ENCODE measurements at places on chromosomes 12 and 14.

DNA sequence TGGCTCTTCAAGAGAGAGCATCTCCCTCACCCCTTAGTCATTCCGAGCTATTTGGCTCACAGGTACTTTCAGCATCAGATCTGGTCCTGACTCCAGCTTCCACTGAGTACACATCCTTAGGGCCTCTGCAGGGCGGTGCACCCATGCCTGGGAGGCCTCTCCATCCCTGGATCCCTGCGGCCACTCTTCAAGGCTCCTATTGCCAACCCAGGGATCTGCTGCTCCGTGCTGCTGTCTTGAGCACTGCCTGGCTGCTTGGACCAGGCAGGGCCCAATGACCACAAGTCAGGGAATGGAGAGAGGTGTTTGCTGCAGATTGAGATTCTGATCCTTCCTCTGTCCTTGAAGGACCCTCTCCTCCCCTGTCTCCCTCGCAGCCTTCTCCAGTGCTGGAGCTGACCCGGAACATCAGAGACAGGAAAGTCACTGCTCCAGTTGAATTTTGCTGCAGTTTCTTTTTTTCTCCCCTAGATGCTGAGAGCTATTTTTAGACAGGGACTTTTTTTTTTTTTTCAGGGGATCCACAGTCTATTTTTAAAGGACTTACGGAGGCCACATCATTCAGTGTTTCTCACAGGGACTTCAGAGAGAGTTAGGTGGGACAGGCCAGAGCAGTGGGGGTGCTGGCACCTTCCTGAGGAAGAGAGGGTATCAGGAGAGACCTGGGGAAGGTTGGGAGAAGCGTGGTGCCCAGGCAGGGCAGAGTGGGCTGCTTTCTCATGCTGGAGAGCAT, 50.1 kb upstream of the KCNA1 start:
- DNase-seq: no peak

- DNase-seq: no peak
These were observed 140.6 kb downstream of the EPS8 start for GRCh38 chr12:15648558-15648957.

GRCh38 chr12:32298917-32299316, 100.4 kb upstream of the FGD4 start:
- DNase-seq: no peak

GRCh38 chr12:716506-716905, 35.9 kb upstream of the WNK1 start:
- no peak for DNase-seq

DNA sequence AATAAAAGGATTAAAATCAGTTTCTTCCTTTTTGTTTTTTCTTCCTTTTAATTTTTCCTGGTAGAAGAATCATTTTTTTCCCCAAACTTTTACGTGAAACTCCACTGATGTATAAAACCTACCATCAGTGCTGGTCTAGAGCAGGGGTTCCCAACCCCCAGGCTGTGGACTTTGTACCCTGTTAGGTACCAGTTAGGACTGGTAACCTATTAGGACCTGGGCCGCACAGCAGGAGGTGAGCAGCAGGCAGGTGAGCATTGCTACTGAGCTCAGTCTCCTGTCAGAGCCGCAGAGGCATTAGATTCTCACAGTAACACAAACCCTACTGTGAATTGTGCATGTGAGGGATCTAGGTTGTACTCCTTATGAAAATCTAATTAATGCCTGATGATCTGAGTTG, 10.1 kb downstream of the SMCO2 start:
- no peak for DNase-seq

DNA sequence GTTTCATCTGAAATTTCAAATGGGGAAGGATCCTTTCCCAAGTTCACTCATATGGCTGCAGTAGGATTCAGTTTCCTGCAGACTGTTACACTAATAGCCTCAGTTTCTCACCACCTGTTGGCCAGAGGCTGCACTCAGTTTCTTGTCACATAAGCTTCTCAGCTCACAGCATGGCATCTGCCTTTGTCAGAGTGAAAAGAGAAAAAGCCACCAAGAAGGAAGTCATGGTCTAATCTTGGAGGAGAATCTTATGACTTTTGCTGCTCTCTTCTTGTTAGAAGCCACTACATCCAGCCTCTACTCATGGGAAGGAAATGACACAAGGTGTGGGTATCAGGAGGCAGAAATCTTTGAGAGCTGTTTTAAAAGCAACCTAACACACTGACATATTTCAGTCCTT, 39.4 kb upstream of the BTG1 start:
- DNase-seq: no peak

DNA sequence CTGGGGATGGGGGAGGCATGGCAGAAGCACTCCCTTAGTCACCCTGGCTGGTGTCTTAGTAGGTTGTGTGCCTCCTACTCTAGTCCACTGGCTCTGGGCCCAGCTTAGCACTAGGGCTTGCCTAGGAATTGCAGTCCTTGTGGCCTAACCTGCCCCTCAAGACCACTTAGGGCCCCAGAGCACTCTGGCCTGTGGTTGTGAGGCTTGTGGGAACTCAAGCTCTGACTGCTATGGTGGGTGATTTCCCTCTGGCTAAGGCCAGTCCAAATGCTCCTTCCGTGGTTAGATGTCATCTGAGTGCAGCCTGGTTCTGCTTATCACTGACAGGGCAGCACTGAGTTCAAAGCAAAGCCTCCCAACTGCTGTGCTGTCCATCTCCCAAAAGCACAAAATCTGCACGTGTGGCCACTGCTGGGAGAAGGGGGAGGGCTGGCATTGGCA, 20.2 kb downstream of the FGD4 start:
- no peak for DNase-seq

- DNase-seq: no peak
These were observed 35.7 kb upstream of the CLMN start for GRCh38 chr14:95355422-95355821.

DNA sequence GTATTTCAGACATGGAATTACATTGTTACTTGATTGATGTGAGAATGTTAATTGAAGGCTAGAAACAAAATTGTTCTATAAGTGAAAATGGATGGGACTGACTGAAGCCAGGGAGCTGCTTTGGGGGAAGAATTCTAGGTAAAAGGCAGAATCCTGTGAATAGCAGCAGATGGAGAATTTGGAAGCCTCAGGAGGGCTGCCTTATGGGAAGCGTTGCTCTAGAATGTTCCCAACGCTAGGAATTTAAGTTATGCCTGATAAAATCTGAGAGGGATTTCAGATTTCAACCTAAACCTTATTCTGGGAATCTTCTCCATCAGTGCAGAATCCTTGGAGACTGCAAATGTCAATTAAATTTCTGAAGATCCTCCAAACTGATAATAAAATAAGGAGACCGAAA, 858.2 kb upstream of the FLRT2 start:
- no peak for DNase-seq

DNA sequence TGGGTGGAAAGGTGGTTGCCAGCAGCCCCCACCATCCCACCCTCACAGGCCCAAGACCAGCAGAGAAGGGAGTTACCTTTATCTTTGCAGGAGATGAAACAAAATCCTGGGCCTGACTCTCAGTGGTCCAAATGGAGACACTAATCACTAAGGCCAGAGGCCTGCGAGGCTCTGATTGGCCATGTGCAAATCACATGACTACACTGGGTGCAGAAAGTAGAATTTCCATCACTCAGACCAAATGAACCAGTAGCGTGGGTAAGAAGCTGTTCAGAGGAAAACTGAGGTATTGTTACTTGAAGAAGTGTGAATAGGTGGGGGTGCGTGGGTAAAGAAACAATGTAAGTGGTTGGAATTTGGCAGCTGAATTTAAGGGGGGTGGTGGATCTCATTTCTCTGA, 20.2 kb upstream of the PPP1CC start:
- no peak for DNase-seq

DNA sequence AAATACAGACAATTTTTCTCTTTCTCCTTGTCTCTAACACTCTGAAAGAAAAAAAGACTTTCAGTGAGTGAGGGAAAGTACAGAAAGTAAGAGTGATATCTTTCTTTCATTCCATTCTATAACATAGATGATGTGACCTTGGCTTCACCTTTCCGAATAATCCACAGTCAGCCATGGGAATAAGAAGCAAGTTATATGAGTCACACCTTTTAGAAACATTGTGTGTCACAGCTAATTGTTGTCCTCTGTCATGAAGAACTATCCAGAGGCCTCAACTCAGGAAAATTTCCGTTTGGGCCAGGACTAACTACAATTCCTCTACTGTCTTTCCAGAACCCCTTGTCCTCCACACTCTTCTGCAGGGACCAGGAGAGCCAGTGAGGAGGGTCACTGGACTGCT, 209.7 kb upstream of the FAR2 start:
- DNase-seq: no peak

GRCh38 chr12:83690465-83690864, 1003.8 kb downstream of the TMTC2 start:
- no peak for DNase-seq

DNA sequence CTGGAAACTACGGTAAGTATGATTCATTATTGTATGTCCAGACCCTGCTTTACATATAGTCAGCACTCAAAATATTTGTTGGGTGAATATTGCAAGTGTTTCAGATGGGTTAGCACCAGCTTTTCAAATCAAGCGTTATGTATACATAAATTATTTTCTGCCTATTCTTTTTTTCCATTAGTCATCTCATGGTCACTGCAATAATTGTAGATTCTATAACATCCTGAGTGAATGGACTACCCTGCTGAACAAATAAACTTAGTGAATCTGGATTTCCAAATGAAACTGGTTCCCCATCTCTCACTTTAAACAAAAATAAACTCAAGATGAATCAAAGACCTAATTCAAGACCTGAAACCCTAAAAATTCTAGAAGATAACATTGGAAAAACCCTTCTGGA, 152.3 kb downstream of the DIO2 start:
- DNase-seq: no peak

- DNase-seq: no peak
These were observed 103.3 kb upstream of the CRY1 start for GRCh38 chr12:107196681-107197080.

GRCh38 chr12:46354111-46354801, 18.3 kb downstream of the SLC38A2 start:
- DNase-seq: no peak

- no peak for DNase-seq
These were observed 381.6 kb downstream of the DPF3 start for GRCh38 chr14:72512281-72512680.

DNA sequence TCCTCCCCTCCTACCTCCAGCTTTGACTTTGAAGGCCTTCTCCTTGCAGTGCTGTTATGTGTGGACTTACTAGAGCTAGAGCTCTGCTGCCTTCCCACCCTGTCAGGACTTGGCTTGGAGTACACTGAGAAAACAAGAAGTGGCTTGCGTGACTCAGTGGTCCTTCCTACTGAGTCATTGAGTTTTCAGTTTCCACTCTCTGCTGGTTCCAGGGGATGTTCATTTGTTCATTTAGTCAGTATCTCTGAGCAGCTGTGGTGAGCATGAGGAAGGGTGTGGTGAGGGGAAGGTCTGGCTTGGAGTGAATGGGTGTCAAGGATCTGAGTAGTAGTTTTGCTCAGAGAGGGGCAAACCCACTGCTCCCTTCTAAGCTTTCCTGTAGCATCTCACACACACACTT, 17.2 kb upstream of the ELK3 start:
- DNase-seq: no peak

GRCh38 chr12:118044075-118044474, 16.9 kb downstream of the WSB2 start:
- no peak for DNase-seq

- DNase-seq: no peak
These were observed 47.8 kb downstream of the GIT2 start for GRCh38 chr12:109948368-109948767.

DNA sequence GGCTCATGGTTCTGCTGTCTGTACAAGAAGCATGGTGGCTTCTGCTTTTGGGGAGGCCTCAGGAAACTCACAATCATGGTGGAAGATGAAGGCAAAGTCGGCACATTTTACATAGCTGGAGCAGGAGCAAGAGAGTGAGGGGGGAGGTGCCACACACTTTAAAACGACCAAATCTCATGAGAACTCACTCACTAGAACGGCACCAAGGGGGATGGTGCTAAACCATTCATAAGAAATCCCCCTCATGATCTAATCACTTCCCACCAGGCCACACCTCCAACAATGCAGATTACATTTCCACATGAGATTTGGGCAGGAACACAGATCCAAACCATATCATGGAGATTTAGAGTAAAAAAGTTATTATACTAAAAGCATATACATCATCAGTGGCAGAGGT, 13.6 kb upstream of the LEMD3 start:
- no peak for DNase-seq

DNA sequence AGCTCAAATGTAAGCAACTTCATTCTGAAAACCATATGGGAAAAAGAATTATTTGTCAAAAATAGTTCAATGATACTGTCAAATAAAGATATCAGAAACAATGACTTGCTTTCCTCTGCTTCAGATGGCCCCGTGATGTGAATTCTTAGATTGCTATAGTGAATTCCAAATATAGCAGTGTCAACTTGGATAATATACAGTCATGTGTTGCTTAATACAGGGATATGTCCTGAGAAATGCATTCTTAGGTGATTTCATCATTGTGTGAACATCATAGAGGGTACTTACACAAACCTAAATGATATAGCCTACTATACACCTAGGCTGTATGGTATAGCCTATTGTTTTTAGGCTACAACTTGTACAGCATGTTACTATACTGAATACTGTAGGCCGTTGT, 108.7 kb upstream of the MIS18BP1 start:
- no peak for DNase-seq

DNA sequence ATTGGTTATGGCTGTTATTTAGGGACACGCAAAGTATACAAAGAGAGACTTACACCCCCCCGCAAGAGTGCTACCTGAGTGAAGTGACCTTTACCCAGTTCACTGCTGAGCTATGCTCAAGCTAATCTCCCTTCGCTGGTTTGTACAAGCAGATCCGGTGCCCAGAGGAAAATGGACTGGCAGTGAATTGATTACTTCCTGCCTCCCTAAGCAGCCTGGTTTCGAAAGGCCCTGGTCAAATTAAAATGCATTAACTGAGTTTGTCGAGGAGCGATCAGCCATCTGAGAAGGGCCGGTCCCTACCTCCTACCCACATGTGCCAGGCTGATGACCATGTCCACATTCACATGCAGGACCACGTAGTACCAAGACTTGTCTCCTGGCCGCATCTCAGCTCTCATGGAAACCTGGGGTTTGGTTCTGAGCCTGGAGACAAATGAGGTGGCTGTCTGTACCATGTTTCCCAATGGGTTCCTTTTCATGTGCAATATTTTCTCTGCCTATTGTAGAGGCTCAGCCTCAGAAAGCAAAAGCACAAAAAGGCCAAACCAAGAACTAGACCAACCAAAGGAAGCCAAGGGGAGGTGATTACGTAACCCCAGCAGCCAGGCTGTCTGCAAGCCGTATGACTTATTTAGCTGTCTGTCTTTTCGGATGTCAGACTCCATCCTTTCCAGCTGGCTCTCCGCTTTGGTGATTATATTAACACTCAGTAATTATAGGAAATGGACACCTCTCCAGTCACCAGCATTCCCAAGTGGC, 284.7 kb upstream of the PWP1 start:
- no peak for DNase-seq

DNA sequence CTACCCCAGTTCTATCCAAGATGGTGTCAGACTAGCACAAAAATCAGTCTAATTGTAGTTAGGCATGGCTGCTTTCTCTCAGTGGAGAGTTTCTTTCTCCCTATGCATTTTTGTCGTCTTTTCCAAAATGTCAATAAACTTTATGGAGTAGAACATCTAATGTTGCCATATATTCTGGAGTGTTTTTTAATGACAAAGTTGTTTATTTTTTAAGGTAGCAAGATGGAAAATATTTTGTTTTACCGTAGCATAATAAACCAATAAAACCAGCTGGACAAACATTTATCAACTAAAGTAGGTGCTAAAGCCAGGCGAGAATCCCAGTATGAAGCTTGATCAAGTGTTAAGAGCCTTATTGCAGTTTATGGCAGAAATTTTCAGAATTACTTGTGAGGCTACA, 146.3 kb downstream of the TMTC2 start:
- no peak for DNase-seq
